Testis (tissue), 5 donors: ENCODE measurements at places on chromosomes 3 and 15. TPM values are rescaled to one million over a fixed set of nuclear protein-coding genes. Genes with fewer than 3 reads are reported as not detected.

FMN1 gene
- 53.7 TPM for total RNA-seq

SPINK8 gene
- not detected for total RNA-seq

FBXO40 gene
- total RNA-seq: 0.31 TPM

PRTG gene
- total RNA-seq: 29.7 TPM

HYPK gene
- 35.7 TPM for total RNA-seq

DPPA4 gene
- 14.6 TPM for total RNA-seq

DUOXA2 gene
- 0.39 TPM for total RNA-seq

C3orf70 gene
- total RNA-seq: 33.5 TPM

IL17RE gene
- total RNA-seq: 0.43 TPM

SNTN gene
- not detected for total RNA-seq

SEMA3G gene
- total RNA-seq: 2.1 TPM

CDHR4 gene
- 5.5 TPM for total RNA-seq

ZNF660 gene
- 5.9 TPM for total RNA-seq

DNA sequence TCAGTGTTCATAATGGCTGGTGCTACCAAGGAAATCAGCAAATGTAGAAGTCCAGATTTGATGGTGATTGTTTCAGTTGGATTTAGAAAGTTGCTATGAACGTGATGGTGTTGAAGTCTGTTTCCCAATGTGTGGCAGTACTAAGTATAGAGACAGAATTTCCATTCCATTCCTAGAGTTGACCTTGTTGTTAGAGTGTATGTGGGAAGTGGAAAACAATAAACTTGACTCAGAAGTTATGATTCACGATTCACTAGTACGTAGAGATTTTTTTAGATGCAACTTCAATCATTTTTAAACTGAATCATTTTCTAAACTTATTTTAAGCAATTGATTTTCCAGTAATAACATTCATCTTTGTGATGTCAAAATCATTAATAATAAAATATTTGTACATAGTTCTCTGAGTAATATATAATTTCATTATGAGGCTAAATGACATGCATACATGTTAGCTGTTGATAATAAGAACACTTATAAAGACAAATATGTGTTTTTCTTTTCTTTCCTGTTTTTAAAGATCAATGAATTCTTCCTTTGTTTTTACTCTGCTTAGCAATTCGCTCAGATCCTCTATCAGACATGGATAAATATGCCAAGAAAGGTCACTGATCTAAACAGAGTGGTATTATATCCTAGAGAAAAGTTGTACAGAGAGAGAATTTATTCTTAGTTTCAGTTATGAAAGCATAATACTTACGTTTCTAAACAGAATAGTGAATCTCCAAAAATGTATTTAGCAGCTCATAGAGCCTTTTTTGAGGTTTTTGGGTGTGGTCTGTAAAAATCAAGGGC is 108.8 kb upstream of the GPR149 start:
- no peaks in the 10 kb centered on the region for H3K27me3 ChIP-seq
- no peak overlapping the region for H3K4me3 ChIP-seq
- H3K27ac ChIP-seq: no peak overlapping the region
- H3K36me3 ChIP-seq: no peaks in the 10 kb centered on the region

- no peak overlapping the region for H3K27ac ChIP-seq
- peaks cover 7% of the 10 kb centered on the region for H3K4me1 ChIP-seq
- no peak overlapping the region for H3K4me3 ChIP-seq
These were observed 164.8 kb upstream of the NUDT16 start for GRCh38 chr3:131216801-131217200.

- no peaks in the 10 kb centered on the region for H3K27me3 ChIP-seq
- H3K4me3 ChIP-seq: no peak overlapping the region
- no peak for DNase-seq
- H3K36me3 ChIP-seq: no peaks in the 10 kb centered on the region
These were observed 10.4 kb upstream of the BOC start for GRCh38 chr3:113200946-113201345.

DNA sequence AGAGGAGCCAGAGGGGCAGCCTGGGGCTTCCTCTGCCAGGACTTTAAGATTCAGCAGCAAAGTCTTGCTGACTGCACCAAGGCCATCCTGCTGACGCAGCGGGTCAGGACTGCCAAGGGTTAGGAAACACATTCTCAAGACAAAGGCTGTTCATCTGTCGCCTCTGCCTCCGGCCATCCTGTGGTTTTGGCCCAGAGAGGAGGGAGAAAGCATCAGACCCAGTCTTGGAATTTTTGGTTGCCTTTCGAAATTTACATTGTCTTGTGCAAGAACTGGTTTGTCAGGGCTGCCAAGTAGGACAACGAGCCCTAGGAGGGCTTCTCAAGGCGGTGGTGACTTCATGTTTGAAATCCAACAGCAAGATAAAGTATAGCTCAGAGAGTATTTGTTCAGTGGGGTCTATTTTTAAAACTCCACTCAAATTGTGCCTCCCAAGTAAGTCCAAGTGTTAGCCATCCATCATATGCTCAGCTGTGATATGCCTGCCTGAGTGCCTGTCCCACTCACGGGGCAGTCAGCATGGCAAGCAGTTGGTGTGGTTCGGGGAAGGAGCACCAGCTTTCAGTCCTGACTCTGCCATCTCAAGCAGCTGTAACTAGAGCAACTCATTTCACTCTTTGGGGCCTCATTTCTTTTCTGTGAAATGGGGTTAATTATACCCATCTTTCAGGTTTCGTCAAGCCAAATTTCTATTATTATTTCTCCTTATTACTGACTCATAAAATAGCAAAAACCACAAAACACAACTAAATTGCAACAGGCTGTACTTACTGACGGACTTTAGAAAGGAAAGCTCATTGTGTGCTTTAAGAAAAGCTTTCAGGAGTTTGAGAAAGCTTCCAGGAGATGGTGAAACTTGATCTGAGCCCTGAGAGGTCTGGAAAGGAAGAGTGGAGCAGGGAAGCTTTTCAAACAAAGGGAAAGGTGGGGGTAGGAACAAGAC is 42.4 kb upstream of the RHO start:
- no peaks in the 10 kb centered on the region for H3K36me3 ChIP-seq
- no peak overlapping the region for H3K4me3 ChIP-seq
- no peak overlapping the region for H3K27ac ChIP-seq
- H3K4me1 ChIP-seq: peaks cover 19% of the 10 kb centered on the region

- no peak overlapping the region for H3K27ac ChIP-seq
- no peaks in the 10 kb centered on the region for H3K27me3 ChIP-seq
- H3K4me1 ChIP-seq: peaks cover 15% of the 10 kb centered on the region
- no peaks in the 10 kb centered on the region for H3K36me3 ChIP-seq
These were observed 71.9 kb downstream of the MGLL start for GRCh38 chr3:127750226-127751031.

- no peak overlapping the region for H3K4me3 ChIP-seq
- H3K4me1 ChIP-seq: peaks cover 10% of the 10 kb centered on the region
- H3K27me3 ChIP-seq: no peaks in the 10 kb centered on the region
- H3K27ac ChIP-seq: no peak overlapping the region
These were observed 16.8 kb downstream of the IGDCC4 start for GRCh38 chr15:65405791-65406423.

GRCh38 chr15:45849136-45849535 is 214.3 kb downstream of the SQOR start:
- no peaks in the 10 kb centered on the region for H3K36me3 ChIP-seq
- no peaks in the 10 kb centered on the region for H3K27me3 ChIP-seq
- no peaks in the 10 kb centered on the region for H3K4me1 ChIP-seq
- no peak overlapping the region for H3K27ac ChIP-seq
- H3K4me3 ChIP-seq: no peak overlapping the region

DNA sequence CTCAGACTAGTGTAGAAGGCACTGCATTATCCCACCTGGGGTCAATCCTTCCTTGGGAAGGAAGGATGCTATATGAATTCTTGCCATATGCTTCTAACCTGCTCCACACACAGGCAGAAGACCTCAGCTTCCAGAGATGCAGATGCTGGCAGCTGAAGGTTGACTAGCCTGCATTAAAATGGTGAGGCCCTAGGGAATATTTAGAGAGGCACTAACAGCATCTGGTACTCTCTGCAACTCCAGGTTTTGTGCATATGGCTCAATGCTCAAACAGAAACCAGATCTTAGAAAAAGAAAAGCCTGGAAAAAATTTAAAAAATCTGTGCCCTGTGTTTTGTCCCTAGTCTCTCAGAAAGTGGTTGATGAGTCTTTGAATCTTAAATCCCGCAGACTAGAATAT is 56.0 kb upstream of the MYRIP start:
- no peak for DNase-seq
- no peaks in the 10 kb centered on the region for H3K4me1 ChIP-seq
- H3K36me3 ChIP-seq: no peaks in the 10 kb centered on the region
- H3K4me3 ChIP-seq: no peak overlapping the region

GRCh38 chr3:115062412-115062956 is 84.6 kb downstream of the ZBTB20 start:
- no peaks in the 10 kb centered on the region for H3K27me3 ChIP-seq
- no peak for DNase-seq
- H3K27ac ChIP-seq: no peak overlapping the region
- no peaks in the 10 kb centered on the region for H3K4me1 ChIP-seq

DNA sequence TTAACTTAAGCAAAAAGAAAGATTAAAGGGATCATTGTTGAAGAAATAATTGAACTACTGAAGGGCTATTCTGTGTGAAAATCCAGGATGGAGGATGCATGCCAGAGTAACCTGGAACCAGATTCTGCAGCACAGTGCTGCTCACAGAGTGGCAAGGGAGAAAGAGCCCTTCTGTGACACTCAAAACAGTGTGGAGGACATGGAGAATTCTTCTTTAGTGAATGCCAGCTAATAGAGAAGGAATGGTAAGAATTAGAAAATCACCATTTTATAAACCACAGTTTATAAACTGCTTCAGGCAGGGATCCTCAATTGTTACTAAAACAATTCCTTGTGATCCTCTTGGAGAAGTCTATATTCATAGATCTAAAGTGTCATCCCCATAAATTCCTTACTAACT is 70.4 kb upstream of the ARHGEF26 start:
- no peak overlapping the region for H3K27ac ChIP-seq
- no peaks in the 10 kb centered on the region for H3K4me1 ChIP-seq
- no peaks in the 10 kb centered on the region for H3K36me3 ChIP-seq
- no peaks in the 10 kb centered on the region for H3K27me3 ChIP-seq
- no peak for DNase-seq

DNA sequence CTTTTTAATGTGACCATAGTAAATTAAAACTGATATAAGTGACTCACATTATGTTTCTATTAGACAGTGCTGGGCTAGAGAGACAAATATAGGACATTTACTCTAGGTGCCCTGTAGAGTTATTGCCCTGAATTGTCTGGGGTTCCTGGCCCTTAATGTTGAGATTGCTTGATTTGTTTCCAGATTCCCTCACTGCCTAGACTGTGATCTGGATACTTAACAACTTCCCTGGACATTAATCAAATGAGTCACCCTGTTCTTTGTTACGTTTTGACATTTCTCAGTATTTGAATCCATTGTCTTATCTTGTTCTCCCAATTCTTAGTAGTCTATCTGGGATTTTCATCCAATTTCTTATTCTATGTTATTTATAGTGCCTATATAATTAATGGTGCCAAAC is 65.8 kb downstream of the DTWD1 start:
- H3K36me3 ChIP-seq: no peaks in the 10 kb centered on the region
- no peak overlapping the region for H3K27ac ChIP-seq
- DNase-seq: no peak
- H3K4me1 ChIP-seq: no peaks in the 10 kb centered on the region
- no peak overlapping the region for H3K4me3 ChIP-seq
- H3K27me3 ChIP-seq: no peaks in the 10 kb centered on the region

DNA sequence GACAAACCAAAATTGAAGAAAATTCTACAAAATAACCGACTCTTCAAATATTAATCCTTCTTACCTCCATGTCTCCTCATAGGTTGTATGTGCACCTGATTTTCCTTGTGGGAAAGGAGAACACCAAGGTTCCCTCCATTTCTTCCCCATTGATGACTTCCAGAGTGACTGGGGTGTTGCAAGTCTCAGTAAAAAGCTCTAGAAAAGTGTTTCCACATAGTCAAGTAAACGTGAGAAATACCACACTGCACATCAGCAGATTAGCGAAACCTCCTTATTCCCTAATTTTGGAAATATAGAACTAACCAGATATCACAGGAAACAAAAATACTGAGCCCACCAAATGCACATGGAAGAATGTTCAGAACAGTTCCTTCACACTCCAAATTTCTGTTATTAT is 4.9 kb upstream of the RPN1 start:
- no peak for DNase-seq
- H3K36me3 ChIP-seq: no peaks in the 10 kb centered on the region
- H3K27me3 ChIP-seq: no peaks in the 10 kb centered on the region
- H3K27ac ChIP-seq: no peak overlapping the region
- no peak overlapping the region for H3K4me3 ChIP-seq
- H3K4me1 ChIP-seq: no peaks in the 10 kb centered on the region

DNA sequence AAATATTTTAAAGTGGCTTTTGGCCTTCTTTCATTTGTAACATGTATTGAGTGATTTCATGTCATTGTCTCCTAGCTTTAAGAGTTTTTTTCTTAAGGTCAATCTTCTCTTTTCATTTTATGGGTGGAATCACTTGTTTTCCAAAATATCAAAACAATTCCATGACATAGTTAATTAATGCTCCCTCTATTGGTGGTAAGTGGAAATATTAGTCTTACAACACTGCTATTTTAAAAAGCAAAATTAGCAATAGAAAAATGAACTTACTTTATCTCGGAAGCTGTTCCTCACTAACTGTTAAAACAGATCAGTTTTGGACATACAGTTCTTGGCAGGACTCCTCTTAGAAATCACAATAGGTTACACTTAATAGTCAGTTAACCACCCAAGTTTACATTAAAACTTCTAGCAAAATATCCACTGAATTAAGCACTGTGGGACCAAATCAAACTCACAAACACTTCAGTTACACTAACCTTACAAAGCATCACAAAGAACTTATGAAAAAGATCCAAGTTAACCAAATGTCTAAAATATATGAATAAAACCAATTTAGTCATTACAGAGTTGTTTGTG is 42.4 kb downstream of the TIGIT start:
- no peak overlapping the region for H3K4me3 ChIP-seq
- no peaks in the 10 kb centered on the region for H3K27me3 ChIP-seq
- H3K36me3 ChIP-seq: no peaks in the 10 kb centered on the region

GRCh38 chr15:71826196-71826595 is 15.8 kb downstream of the NR2E3 start:
- no peaks in the 10 kb centered on the region for H3K27me3 ChIP-seq
- H3K27ac ChIP-seq: no peak overlapping the region
- H3K36me3 ChIP-seq: no peaks in the 10 kb centered on the region

DNA sequence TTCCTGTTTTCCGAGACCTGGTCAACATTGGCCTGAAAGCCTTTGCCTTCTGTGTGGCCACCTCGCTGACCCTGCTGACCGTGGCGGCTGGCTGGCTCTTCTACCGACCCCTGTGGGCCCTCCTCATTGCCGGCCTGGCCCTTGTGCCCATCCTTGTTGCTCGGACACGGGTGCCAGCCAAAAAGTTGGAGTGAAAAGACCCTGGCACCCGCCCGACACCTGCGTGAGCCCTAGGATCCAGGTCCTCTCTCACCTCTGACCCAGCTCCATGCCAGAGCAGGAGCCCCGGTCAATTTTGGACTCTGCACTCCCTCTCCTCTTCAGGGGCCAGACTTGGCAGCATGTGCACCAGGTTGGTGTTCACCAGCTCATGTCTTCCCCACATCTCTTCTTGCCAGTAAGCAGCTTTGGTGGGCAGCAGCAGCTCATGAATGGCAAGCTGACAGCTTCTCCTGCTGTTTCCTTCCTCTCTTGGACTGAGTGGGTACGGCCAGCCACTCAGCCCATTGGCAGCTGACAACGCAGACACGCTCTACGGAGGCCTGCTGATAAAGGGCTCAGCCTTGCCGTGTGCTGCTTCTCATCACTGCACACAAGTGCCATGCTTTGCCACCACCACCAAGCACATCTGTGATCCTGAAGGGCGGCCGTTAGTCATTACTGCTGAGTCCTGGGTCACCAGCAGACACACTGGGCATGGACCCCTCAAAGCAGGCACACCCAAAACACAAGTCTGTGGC is 16.9 kb downstream of the TMEM43 start:
- H3K36me3 ChIP-seq: no peaks in the 10 kb centered on the region
- no peak for DNase-seq
- H3K27me3 ChIP-seq: no peaks in the 10 kb centered on the region
- peaks cover 12% of the 10 kb centered on the region for H3K4me1 ChIP-seq
- no peak overlapping the region for H3K27ac ChIP-seq
